ENCODE measurements at places on chromosomes 2 and 18.

GRCh38 chr2:219406861-219407230, 11.3 kb upstream of the DES start:
- DNase-seq, result no peak

- no peak for DNase-seq
These were observed 53.6 kb upstream of the HNMT start for GRCh38 chr2:137910641-137911040.

DNA sequence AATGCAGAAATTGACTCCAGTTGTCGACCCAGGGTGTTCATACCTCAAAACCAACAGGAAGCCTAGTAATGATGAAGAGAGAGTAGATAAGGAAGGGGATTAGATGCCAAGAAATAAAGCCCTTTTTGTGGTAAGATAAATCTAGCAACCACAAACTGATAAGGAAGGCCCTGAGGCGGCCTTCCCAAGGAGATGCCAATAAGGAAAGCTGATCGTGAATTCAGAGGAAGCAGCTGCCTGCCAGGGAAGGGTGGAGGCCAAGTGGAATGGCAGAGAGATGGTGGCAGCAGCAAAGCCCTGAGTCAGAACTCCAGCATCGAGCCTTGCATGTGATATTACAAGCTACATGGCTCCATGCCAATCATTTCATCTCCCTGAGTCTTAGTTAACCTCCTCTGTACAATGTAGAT, 126.3 kb downstream of the IRS1 start:
- no peak for DNase-seq

- DNase-seq, result no peak
These were observed 495.5 kb upstream of the MYT1L start for GRCh38 chr2:2826621-2827020.

DNA sequence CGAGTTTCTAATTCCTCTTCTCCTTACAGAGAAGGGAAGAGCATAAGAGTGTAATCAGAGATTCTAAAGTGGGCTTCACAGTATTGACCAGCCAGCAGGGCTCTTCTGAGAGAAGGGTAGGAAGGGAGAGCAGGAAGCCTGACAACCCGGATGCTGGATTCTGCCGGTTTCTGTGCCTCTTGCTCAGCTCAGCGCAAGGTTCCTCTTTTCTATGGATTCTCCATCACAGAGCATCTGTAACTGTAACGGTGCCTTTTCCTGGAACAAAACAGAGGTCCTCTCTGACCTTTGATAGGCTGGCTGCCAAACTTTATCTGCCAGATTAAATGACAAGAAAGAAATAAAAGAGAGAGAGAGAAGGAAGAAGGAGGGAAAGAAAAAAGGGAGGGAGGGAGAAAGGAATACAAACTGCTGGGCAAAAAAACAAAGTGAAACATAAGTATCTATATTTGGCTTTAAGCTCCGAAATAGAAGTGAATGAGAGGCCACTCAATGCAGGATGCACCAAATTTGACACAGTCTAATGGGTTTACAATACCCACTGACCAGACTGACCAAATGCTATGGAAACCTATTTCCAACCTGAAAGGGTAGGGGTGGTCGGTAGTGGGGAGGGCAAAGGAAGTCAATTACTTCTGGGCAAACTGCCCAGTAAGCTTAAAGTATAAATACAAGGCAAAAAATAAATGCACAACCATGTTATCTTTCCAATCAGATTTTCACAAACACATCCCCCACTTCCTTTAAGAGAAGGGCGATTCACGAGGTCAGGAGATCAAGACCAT, 59.2 kb downstream of the PIEZO2 start:
- DNase-seq, result no peak

- DNase-seq, result no peak
These were observed 716.8 kb downstream of the SUCLG1 start for GRCh38 chr2:83742117-83742782.

DNA sequence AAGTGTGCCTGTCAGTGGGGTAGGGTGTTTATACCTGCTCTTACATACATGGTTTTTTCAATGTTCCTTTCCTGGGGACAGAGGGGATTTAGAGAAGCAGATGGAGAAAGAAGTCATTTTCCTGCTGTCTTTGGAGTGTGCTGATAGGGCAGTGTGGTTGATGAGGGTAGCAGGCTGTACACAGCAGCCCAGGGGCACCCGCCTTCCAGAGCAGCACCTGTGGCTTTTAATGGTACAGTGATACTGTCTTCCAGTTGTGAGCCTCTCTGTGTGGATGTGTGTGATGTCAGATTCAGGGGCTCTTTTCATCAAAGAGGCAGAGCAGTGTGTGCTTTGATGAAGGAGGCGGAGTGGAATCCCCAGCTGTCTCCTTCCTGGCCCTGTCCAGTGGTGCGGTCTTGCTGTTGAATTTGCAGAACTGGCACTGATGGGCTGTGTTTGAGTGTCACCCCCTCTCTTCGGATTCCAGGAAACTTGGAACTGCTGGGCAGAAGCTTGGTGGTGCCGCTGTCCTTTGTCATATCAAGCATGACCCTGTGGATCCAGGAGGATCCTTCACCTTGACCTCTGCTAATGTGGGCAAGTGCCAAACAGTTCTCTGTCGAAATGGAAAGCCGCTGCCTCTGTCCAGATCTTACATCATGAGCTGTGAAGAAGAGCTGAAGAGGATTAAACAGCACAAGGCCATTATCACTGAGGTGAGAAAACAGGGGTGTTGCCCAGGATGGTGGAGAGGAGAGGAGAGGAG, 259.8 kb downstream of the PHLPP1 start:
- DNase-seq, result no peak

DNA sequence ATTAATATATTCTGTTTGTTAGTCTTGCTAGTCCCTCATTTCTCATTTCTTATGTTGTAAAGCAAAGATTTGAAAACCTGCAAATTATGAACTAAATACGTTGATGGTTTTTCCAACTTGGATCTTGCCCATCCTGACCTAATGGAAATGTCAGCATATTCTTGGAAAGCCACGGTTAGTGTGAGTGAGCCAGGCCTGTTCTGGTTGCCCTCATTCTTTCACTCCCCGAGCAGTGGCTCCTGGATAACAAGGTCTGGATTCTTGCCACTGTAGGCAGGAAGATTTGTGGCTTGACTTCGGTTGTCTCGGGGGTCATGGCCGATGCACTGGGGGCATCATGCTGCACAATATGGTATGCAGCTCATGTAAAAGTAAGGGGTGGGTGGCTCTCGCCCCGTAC, 359.1 kb downstream of the MEIS1 start:
- DNase-seq, result no peak

GRCh38 chr2:182852090-182852489, 14.3 kb downstream of the FRZB start:
- DNase-seq, result no peak

DNA sequence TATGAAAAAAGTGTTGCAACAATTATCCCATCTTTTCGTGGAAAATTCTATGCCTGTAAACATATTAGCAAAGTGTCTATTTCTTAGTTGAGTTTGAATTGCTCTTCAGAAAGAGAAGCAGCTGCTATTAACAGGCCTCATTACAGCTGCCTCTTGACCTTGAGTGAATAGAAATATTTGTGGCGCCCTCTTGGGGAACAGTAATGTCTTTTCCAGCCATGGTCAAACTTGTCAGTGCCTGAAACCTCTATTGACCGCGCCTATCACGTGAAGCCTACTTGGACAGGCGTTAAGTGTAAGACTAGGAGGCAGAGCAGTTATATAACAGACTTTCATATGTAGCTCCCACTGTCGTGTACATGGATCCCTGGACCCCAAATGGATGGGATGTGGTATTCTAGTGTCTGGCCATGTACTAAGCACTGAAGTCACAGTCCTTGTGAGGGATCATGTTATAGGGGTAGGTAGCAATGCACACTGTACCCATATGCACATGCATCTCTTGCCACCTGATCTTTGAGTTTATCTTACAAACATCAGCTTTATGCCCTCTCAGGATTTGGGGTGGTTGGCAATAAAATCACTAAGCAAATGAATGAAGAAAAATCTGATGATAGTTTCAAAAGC, 245.0 kb downstream of the PTGR3 start:
- DNase-seq, result no peak

DNA sequence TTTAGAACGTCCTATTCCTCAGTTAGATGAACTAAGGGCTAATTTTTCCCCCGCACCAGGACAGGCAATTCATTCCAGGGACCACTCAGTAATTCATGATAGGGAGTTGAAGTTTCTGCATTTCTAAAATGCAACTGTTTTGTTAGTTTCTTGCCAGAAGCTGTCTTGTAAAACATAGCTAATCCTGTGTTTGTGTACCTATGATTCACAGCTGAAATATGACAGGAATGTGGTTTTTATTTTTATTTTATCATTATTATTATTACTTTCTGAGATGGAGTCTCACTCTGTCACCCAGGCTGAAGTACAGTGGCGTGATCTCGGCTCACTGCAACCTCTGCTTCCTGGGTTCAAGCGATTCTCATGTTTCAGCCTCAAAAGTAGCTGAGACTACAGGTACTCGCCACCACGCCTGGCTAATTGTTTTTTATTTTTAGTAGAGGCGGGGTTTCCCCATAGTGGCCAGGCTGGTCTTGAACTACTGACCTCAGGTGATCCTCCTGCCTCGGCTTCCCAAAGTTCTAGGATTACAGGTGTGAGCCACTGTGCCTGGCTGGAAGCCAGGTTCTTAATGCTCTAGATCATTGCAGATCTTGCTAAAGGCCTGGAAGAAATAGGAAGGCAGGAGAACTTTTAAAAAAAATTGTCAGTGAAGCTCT, 154.8 kb upstream of the FHL2 start:
- no peak for DNase-seq

GRCh38 chr18:70998490-70998889, 709.6 kb downstream of the SOCS6 start:
- DNase-seq, result no peak
